ENCODE measurements at places on chromosomes 3 and 15. TPM values are rescaled to one million over a fixed set of nuclear protein-coding genes. Genes with fewer than 3 reads are reported as not detected.

Gene DHX36
- total RNA-seq = 59.9 TPM

Gene SHC4
- total RNA-seq = 0.92 TPM

Gene ACKR4
- not detected for total RNA-seq

Gene CADM2
- 0.28 TPM for total RNA-seq

Gene AP3B2
- total RNA-seq = 0.61 TPM
